Heart left ventricle (tissue), 16 donors: ENCODE measurements at places on chromosomes 5 and 9. TPM values are rescaled to one million over a fixed set of nuclear protein-coding genes. Genes with fewer than 3 reads are reported as not detected.

RFESD gene
- 4.6 TPM for total RNA-seq

RABGAP1 gene
- total RNA-seq: 53.6 TPM

PCDHGB6 gene
- 4.1 TPM for total RNA-seq

CDC25C gene
- total RNA-seq: 2.5 TPM

GABBR2 gene
- 0.61 TPM for total RNA-seq

FGF10 gene
- 0.15 TPM for total RNA-seq
